T-cell (primary cell): ENCODE measurements at places on chromosomes 3 and 15.
A peak's percentile ranks its signal among the peaks of the same experiment; 100 is the strongest.

DNA sequence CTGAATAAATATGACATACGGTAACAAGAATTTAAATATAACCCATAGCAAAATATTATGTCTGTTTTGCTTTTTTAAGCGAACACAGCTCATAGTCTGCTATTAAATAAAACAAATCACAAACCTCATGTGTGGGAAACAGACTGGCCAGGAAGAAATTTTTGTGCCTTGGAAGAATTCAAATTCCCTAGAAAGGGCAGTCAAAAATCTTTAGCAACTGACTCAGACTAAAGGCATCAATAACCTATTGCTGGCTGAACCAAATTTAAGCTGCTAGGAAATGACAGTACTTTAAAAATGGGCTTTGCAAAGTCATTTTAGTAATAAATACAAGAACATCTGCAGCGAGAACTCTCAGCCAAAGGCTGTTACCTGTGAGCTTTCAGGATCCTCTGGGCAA is 151.4 kb downstream of the PLD1 start:
- no peak for DNase-seq

DNA sequence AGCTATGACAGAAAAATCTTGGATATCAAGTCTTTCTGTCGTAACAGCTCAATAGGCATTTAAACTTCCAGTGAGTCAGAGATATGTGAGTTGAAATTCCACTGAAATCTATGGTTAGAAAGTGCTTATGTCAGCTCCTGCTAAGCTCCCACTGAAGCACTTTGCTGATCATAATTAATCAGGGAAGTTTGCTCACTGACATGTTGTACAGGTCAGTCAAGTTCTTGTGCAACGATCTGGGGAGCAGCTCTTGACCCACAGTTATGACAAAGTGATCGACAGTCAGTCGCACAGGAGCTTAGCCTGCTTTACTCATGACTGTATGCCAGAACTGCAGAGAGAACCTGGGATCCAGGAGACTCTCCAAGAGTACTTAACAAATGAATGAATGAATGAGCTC is 453.5 kb downstream of the SOX2 start:
- DNase-seq = no peak

GRCh38 chr15:62929000-62929357 is 113.6 kb upstream of the TPM1 start:
- no peak for DNase-seq

- DNase-seq = no peak
These were observed 14.3 kb downstream of the ZBTB38 start for GRCh38 chr3:141382571-141382970.

GRCh38 chr3:31668242-31668641 is 135.5 kb downstream of the STT3B start:
- no peak for DNase-seq

GRCh38 chr15:33551860-33552259 is 241.1 kb downstream of the RYR3 start:
- DNase-seq = no peak

- no peak for DNase-seq
These were observed at the start of gene SLC7A14 for GRCh38 chr3:170585937-170586310. Gene SLC7A14 (minus strand): TSS chr3:170586075. CDS start chr3:170526936, 59,139 bp downstream.

DNA sequence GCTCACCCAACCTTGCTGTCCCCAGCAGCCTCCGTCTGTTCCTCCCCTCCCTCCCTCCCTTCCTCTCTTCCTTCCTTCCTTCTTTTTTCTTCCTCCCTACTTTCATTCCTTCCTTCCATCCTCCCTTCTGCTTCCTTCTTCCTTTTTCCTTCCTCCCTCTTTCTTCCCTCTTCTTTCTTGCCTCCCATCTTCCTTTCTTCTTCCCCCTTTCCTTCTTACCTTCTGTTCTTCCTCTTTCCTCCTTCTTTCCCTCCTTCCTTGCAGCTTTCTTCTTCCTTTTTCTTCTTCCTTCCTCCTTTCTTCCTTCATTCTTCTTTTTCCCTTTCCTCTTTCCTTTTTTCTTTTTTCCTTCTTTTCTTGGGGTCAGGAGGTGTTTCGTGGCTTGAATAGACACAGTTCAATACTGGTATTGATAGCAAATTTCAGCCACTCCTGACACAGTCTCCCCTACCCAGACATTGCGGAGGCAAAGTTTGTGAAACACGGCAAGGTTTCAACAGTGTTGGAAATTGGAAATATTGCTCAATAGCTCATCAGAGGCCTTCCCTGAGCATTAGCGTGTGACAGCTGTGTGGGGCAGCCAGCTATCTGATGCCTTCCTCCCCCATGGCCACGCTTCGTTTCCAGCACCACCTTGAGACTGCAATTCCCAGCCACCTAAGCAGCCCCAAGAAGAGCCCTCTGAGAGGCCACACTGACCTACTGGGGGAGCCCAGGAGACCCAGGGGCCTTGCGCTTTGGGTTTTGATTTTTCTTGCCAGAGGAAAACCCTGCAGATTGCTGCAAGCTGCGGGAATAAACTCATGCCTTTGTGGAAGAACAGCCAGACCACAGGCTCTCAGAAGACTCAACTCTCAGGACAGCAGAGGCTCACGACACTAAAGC is 82.2 kb downstream of the KLF15 start:
- DNase-seq = no peak

GRCh38 chr3:42476225-42477125 is 26.0 kb upstream of the VIPR1 start:
- DNase-seq = no peak

DNA sequence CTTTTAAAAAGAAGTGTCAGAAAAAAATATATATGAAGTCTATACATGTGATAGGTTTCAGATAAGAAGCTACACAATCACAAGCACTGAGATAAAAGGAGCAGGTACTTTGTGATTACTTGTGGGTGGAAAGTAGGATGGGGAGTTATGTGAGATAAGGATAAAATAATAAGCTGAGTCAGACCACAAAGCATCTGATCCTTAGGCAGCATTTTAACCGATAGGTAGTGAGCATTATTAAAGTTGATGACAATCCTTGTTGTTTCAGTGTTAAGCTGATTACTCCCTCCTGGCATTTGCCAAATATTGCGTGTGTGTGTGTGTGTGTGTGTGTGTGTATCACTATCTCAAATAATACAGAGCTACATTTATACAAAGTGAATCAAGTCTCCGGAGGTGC is 483.1 kb downstream of the NAALADL2 start:
- DNase-seq = no peak

DNA sequence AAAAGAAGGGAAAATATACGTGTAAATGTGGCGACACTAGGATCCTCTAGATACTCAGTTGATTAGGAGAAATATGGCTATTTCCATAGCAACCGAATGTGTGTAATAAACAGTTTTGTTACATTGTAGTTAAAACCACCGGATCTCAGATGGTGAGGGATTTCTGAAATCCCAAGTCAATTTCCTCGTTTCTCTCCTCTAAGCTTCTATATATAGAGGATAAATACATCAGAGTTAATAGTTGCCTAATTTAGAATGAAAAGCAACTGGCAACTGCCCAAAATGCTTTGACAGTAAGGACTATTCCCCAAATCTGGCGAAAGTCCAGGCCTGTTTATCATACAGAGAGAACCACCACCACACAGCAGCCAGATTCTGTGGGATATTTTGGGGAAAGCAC is 112.6 kb downstream of the GABRB3 start:
- no peak for DNase-seq

- DNase-seq = no peak
These were observed 86.0 kb upstream of the ALDH1L1 start for GRCh38 chr3:126266291-126266840.

GRCh38 chr3:55443346-55443745 is 43.8 kb downstream of the WNT5A start:
- DNase-seq = no peak

- no peak for DNase-seq
These were observed 113.6 kb upstream of the SNTN start for GRCh38 chr3:63538919-63539318.

GRCh38 chr3:122219242-122219872 is 35.9 kb downstream of the CASR start:
- DNase-seq = no peak

GRCh38 chr3:72301779-72302178 is 516.8 kb upstream of the PROK2 start:
- no peak for DNase-seq

DNA sequence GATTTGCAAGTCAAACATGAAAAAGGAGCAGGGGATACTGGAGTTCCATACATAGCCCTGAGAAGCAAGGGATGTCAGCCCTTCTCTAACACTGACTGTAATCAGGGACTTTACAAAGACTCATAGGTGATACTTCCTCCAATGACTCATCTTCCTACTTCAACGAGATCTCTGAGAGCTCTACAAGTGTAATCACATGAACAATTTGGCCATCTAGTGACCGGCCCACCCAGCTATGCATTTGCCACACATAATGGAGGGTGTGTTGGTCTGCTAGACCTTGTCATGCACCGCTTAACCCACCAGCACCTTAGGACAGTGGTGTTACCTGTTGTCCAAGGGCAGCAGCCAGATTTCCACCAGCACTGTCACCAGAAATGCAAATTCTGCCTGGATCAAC is 75.3 kb downstream of the NCEH1 start:
- DNase-seq = no peak

- no peak for DNase-seq
These were observed 48.0 kb upstream of the TBL1XR1 start for GRCh38 chr3:177245250-177245649.

DNA sequence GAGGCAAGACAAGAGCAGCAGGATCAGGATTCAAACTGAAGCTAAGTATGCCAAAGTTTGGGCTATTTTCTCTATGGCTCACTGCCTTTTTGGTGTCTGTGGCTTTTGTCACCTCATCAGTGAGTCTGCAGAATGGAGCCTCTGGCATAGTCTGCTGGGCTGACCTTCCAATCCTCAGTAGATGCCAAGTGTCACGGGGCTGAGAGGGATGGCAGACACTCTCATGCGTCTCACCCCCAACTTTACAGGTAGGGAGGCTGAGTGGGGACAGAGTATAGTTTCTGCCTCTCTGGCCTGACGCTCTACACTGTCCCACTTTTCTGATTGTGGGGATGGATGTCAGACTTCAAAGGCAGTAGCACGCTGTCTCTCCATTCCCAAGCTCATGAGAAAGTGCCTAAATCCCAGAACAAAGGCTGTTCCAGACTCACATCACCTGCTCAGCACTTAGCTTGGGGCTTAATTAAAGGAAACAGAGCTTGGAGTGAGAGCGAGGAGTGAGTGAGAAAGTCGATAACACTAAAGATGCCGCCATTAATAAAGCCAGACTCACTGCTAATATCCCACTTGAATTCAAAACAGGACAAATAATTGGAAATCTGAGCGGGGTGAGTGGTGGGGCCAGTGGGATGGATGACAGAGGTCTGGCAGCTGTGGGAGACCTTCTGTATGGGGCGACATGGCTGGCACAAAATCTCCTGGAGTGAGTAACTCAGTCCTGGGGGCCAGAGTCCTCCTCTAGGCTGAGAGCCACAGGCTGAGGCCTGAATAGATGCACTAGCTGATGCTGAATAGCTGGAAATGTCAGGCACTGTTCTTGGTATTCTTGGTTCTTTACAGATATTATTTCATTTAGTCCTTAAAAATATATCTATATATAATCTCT is 78.4 kb upstream of the MRPS22 start:
- no peak for DNase-seq

GRCh38 chr3:27072810-27073651 is 296.2 kb downstream of the NEK10 start:
- DNase-seq = no peak

- DNase-seq = no peak
These were observed 82.6 kb downstream of the PDZRN3 start for GRCh38 chr3:73542136-73542535.

- DNase-seq = no peak
These were observed 72.5 kb downstream of the UMPS start for GRCh38 chr3:124802702-124803101.

DNA sequence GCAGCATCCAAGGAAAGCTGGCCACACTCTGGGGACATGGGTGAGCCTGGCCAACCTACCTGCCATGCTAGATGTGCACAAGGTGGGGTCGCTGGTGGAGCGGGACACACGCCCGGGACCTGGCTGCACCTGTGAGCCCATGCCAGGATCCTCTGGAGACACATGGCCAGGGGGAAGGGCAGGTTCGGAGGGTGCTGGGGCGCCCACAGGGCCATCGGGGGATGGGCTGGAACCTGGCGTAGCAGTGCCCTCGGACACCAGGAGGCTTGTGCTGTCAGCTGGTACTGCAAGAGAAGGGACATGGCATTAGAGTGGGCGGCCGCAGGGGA is 143.4 kb downstream of the NSMCE3 start:
- no peak for DNase-seq

DNA sequence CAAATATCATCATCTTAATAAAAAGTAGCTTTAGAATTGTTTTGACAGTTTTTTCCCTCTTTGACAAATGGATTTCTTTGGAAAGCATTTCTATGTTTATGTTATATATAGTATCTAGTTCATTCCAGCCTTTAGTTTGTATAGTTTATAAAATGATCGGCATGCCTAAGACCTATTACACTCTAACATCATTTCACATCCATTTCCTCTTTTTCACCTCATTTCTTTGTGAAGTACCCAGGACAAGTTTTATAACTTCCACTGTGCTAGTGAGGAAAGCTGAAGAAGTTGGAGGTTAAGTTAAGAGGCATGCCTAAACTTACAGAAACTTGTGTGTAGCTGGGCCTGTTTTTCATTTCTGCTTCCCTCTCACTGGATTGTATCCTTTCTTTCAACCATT is 178.4 kb downstream of the TP63 start:
- no peak for DNase-seq

DNA sequence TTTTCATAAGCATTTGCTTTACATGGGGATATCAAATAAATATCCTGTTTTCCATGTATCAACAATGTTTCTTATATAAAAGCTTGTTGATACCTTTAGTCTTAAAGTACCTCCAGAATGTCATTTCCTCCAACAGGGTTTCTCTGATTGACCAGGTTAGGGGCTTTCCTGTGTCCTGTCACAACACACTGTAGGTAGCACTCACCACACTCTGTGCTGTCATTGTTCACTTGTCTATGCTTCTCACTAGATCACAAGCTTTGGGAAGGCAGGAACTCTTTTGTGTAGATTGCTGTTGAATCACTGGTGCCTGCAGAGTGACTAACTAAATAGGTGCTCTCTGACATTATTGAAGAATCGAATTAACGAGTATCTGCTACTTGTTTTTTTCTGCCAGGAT is 49.8 kb downstream of the USP50 start:
- DNase-seq = no peak

GRCh38 chr15:32657941-32658340 is 16.4 kb downstream of the SCG5 start:
- DNase-seq = no peak

DNA sequence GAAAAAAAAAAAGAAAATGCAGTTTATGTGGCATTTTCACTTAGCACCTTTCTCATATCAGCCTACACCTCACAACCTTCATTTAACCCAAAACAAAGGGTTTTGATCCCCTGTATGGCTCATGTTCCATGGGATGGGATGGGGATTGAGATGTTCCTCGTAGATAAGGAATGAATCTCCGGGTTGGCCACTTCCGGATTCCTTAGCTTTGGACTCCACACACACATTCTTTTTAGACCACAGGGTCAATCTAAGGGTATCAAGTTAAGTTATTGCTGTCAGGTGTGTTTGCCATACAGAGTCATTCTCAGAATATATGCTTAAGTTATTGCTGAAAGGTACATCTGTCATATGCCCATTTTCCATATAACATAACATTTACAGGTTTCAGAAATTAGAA is 301.4 kb upstream of the TGFBR2 start:
- no peak for DNase-seq

GRCh38 chr15:60589253-60589652 is 110.3 kb upstream of the ICE2 start:
- peak; percentile 39 for DNase-seq

GRCh38 chr15:59340325-59340724 is 32.3 kb downstream of the MYO1E start:
- DNase-seq = no peak
